ENCODE measurements at places on chromosomes 7 and 10. TPM values are rescaled to one million over a fixed set of nuclear protein-coding genes. Genes with fewer than 3 reads are reported as not detected.

TBX20 gene
- total RNA-seq = 2.0 TPM

GRCh38 chr10:20202337-20202736 lies 386.1 kb downstream of the PLXDC2 start:
- no peak overlapping the region for H3K4me3 ChIP-seq
- H3K27me3 ChIP-seq = no peaks in the 10 kb centered on the region
- no peaks in the 10 kb centered on the region for H3K4me1 ChIP-seq

DNA sequence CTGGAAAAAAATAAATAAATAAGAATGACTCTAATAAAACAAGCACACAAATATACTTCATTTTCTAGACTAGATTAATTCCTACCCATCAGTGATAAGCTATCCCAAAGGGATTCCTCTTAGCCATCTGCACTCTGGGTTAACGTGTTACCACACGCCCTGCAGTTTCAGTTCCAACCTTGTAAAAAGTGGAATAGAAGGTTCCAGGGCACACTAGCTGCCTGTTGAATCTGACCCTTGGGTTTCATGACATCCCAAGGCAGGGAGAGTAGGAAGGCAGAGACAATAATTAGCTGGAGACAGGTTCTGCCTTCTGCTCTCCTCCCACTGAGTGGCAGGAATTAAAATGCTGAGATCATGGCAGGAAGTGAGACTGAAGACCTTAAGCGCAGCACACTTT lies 33.5 kb downstream of the SLC37A3 start:
- no peak overlapping the region for H3K27ac ChIP-seq
- no peaks in the 10 kb centered on the region for H3K27me3 ChIP-seq
- H3K4me1 ChIP-seq = peaks cover 4% of the 10 kb centered on the region

- no peak overlapping the region for H3K27ac ChIP-seq
- no peaks in the 10 kb centered on the region for H3K27me3 ChIP-seq
- no peaks in the 10 kb centered on the region for H3K36me3 ChIP-seq
- DNase-seq = no peak
- H3K4me1 ChIP-seq = no peaks in the 10 kb centered on the region
These were observed 286.8 kb downstream of the SKIDA1 start for GRCh38 chr10:21238717-21239116.

GRCh38 chr10:5951167-5951711 lies 26.1 kb downstream of the IL15RA start:
- no peaks in the 10 kb centered on the region for H3K36me3 ChIP-seq
- no peak overlapping the region for H3K27ac ChIP-seq
- H3K27me3 ChIP-seq = peaks cover 3% of the 10 kb centered on the region
- H3K4me3 ChIP-seq = no peak overlapping the region

DNA sequence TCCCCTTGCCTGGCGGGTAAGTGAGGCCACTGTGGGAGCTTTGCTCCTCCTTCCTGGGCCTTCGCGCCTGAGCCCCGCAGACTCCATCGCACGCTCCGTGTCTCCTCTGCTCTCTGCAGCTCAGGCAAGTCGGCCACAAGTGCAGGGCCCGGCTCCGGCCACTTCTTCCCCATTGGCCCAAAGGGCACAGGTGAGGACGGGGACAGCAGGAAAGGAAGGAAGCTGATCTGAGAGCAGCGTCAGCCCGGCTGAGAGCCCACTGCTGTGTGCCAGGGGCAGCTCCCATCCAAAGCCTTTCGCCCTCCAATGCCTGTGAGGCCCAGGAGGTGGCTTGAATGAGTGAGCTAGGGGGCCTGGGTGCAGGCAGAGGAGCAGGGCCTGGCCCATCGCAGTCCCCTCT lies 33.7 kb upstream of the RHEB start:
- H3K4me3 ChIP-seq = no peak overlapping the region
- no peaks in the 10 kb centered on the region for H3K27me3 ChIP-seq
- peaks cover 5% of the 10 kb centered on the region for H3K4me1 ChIP-seq

- H3K27me3 ChIP-seq = peaks cover 11% of the 10 kb centered on the region
- H3K27ac ChIP-seq = no peak overlapping the region
- H3K4me3 ChIP-seq = no peak overlapping the region
- DNase-seq = no peak
- H3K36me3 ChIP-seq = no peaks in the 10 kb centered on the region
These were observed 103.3 kb downstream of the GRB10 start for GRCh38 chr7:50679218-50680007.

All from SJCRH30 (cell line).